ENCODE measurements at places on chromosomes 3 and 15.

GRCh38 chr3:123289391-123290106 is 87.8 kb downstream of the SEC22A start:
- no peak overlapping the region for H3K27ac ChIP-seq
- H3K36me3 ChIP-seq: no peaks in the 10 kb centered on the region
- DNase-seq: no peak

DNA sequence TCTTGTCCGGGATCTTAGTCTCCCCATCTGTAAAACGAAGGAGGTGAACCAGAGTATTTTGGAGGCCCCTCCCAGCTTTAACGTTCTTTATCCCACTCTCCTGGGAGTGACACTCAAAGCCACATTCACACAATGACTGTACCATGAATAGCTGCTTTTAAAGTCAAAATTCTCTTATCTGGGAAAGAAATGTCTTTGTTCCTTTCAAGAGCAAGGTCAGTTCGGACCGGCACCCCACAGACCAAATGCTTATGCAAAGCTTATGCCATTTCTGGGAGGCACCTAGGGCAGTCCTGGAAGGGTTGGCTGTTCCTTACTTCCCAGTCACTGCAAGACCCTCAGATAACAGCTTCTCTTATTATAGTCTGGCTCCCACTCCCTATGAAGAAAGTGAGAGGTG is 53.5 kb upstream of the WNT5A start:
- no peaks in the 10 kb centered on the region for H3K27me3 ChIP-seq
- no peak overlapping the region for H3K27ac ChIP-seq
- no peaks in the 10 kb centered on the region for H3K36me3 ChIP-seq
- DNase-seq: no peak

GRCh38 chr3:24299806-24300626 is 194.6 kb downstream of the THRB start:
- H3K27me3 ChIP-seq: no peaks in the 10 kb centered on the region
- no peaks in the 10 kb centered on the region for H3K4me1 ChIP-seq
- no peak overlapping the region for H3K4me3 ChIP-seq
- H3K36me3 ChIP-seq: no peaks in the 10 kb centered on the region

DNA sequence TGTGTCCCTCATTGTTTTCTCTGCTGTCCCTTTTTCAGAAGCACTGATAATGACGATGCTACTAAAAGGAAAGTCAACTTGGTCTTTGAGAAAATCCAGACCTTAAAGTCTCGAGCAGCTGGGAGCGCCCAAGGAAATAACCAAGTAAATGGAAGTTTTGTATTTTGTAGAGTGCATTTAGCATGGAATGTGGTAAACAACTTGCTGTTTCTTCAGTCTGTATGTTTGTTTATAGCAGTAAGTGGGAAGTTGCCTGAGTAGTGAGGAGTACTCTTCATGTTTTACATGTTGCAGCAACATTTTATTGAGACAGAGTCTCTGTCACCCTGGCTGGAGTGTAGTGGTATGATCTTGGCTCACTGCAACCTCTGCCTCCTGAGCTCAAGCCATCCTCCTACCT is 66.0 kb downstream of the CGNL1 start:
- no peaks in the 10 kb centered on the region for H3K27me3 ChIP-seq
- H3K27ac ChIP-seq: no peak overlapping the region
- DNase-seq: no peak

DNA sequence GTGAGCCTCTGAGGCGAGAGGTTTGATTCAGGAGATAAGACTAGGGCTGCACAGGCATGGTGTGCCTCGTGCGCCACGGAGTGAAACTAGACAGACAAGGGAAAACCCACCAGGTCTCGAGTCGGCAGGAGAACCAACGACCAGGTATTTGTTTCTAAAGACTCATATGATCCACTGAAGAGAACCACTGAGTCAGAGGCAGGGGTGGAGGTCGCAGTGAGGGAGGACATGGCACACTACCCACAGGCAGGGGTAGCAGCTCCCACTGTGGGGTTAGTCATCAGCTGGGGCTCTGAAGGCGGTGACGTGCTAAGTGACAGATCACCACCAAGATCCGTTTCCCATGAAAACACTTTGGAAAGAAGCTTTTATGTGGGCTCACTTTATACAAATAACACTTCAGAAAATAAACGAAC is 45.7 kb downstream of the CHSY1 start:
- H3K27ac ChIP-seq: no peak overlapping the region
- H3K4me1 ChIP-seq: peaks cover 67% of the 10 kb centered on the region
- H3K4me3 ChIP-seq: no peak overlapping the region

DNA sequence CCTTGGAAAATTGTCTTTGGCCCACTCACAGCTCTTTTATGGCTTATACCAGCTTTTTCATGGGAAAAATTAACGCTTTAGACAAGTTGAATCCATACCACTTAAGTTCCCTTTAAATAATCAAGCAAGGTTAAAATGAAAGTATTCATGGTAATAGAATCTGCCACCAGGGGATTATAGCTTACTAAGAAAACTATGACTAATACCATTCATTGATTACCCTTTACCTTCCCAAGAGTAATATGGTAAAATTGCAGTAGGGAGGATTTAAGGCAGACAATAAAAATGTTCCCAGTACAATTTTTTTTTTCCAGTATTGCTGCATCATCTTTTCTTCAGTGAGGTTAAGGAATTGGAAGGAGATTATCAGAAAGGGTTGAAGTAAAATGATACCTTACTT is 641.1 kb upstream of the NAALADL2 start:
- H3K4me3 ChIP-seq: no peak overlapping the region
- H3K36me3 ChIP-seq: no peaks in the 10 kb centered on the region
- no peaks in the 10 kb centered on the region for H3K27me3 ChIP-seq
- no peaks in the 10 kb centered on the region for H3K4me1 ChIP-seq
- DNase-seq: no peak

DNA sequence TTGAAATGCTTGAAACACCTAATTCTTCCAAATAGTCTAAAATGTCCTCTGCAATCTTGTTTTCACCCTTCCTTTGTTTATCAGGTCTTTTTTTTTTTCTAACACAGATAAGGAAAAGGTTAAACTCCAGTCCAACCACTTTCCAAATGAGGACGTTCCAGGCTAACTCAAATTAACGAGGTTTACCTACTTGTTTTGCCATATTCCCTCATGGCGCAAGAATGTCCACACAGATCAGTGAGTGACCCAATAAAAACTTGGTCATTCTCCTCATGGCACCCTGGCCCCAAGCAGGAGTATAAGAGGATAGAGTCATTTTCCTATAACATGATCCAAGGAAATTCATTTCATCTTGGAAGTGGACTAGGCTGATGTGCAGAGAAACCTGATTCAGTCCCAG is 6.6 kb upstream of the LIPC start:
- H3K36me3 ChIP-seq: no peaks in the 10 kb centered on the region
- H3K27ac ChIP-seq: no peak overlapping the region
- no peak for DNase-seq
- 0 out of 2 replicates have a peak, but pooled peaks cover 5% of the 10 kb centered on the region for H3K4me1 ChIP-seq
- no peak overlapping the region for H3K4me3 ChIP-seq

DNA sequence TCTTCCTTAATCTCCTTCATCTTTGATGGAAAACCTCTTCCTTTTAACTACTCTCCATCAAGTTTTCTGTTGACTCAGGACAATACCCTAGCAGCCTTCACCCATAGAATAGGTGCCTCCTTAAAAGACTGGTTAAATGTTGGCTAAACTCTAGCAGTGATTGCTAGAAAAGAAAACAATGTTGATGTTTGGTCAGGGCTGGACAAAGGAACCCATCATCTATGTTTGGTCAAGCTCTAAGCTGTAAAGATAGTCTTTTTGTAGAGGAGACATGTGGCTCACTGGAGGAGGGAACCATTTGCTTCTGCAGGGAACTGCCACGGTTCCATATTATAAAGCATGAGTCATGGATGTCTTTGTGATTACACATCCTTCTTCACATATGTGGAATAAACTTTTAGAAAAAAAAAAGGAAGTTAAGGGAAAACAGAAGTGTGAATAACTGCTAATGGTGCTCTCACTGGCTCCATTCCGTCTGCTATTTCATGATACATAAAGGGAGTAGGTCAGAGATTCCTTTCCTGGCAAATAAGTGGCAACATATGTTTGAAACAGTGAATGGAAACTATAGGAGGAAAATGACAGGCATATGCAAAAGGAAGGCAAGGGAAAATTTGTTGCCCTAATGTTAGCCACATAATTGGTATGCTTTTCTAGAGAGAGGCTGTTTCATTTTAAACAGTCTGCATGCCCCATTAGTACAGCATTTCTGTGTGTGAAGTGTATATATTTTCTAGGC is 78.2 kb downstream of the CMSS1 start:
- no peaks in the 10 kb centered on the region for H3K4me1 ChIP-seq
- no peak for DNase-seq
- H3K27ac ChIP-seq: no peak overlapping the region
- no peaks in the 10 kb centered on the region for H3K36me3 ChIP-seq
- no peaks in the 10 kb centered on the region for H3K27me3 ChIP-seq

- peaks cover 21% of the 10 kb centered on the region for H3K4me1 ChIP-seq
- no peak for DNase-seq
- no peaks in the 10 kb centered on the region for H3K27me3 ChIP-seq
- H3K27ac ChIP-seq: peak overlapping the region; percentile 82
- peak overlapping the region; percentile 25 for H3K4me3 ChIP-seq
- H3K36me3 ChIP-seq: no peaks in the 10 kb centered on the region
These were observed 74.9 kb downstream of the SIDT1 start for GRCh38 chr3:113607219-113607596.

DNA sequence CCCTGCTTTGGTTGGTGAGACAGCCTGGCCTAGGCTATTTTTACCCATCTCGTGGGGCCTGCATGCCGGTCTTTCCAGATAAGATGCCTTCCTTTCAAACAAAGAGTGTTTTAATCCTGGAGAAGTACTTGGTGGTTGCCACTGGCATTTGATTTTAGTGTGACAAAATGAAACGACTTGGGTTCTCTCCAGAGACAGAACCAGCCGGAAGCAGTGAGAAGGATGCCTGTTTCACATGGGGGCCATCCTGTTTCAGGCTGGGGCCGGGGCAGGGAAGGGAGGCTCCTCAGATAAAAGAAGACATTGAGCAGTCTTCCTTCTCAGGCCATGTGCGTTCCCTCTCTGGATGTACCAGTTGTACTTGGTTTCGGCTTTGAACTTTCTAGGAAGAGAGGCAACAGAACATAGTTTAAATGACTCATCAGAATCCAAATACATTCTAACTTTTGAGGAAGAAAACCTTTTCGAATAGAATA is 74.9 kb downstream of the TOP2B start:
- DNase-seq: no peak
- no peaks in the 10 kb centered on the region for H3K4me1 ChIP-seq
- no peaks in the 10 kb centered on the region for H3K36me3 ChIP-seq
- no peak overlapping the region for H3K4me3 ChIP-seq

DNA sequence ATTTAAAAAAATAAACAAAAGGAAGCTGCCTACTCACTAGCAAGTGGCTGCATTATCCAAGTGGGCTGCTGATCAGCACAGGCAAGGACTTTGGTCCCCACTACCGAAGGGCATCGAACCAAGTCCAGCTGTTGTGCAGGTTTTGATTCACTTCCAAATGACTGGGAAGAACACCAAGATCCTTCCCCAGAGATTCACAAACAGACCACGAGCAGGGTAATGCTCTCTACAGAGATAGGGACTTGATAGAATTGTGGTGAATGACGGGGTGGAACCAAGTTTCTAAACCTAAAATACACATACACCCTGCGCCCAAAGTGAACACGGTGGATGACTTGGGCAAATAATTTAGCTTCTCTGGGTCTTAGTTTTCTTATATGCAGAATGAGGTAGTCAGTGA is 203.7 kb upstream of the ICE2 start:
- no peak overlapping the region for H3K27ac ChIP-seq
- no peaks in the 10 kb centered on the region for H3K27me3 ChIP-seq
- DNase-seq: no peak
- H3K36me3 ChIP-seq: no peaks in the 10 kb centered on the region
- no peaks in the 10 kb centered on the region for H3K4me1 ChIP-seq

- H3K27ac ChIP-seq: no peak overlapping the region
- no peaks in the 10 kb centered on the region for H3K27me3 ChIP-seq
- peaks cover 2% of the 10 kb centered on the region for H3K4me1 ChIP-seq
These were observed 798.7 kb upstream of the SEMA6D start for GRCh38 chr15:46918462-46919140.

- no peak overlapping the region for H3K27ac ChIP-seq
- no peaks in the 10 kb centered on the region for H3K36me3 ChIP-seq
- no peaks in the 10 kb centered on the region for H3K4me1 ChIP-seq
- H3K4me3 ChIP-seq: no peak overlapping the region
- H3K27me3 ChIP-seq: no peaks in the 10 kb centered on the region
These were observed 903.6 kb downstream of the VGLL3 start for GRCh38 chr3:86087160-86087871.

DNA sequence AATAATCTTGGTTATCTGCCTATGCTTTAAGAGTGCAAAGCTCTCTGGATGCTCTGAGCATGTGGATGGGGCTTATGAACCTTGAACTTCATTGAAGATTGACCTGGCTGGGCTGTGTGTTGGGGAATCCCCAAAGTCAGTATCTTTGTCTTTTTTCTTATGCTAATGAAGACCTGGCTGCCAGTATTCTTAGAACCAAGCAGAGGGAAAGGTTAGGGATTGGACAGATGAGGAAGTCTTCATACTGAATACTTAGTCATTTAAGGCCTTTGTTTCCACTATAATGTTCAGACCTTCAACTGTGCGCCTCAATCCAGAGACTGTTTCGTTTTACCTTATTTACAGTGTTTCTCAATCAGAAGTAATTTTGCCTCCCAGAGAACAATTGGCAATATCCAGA is 42.5 kb upstream of the CMTM7 start:
- no peaks in the 10 kb centered on the region for H3K36me3 ChIP-seq
- H3K4me3 ChIP-seq: no peak overlapping the region
- no peaks in the 10 kb centered on the region for H3K4me1 ChIP-seq
- no peak overlapping the region for H3K27ac ChIP-seq
- DNase-seq: no peak
- H3K27me3 ChIP-seq: no peaks in the 10 kb centered on the region

DNA sequence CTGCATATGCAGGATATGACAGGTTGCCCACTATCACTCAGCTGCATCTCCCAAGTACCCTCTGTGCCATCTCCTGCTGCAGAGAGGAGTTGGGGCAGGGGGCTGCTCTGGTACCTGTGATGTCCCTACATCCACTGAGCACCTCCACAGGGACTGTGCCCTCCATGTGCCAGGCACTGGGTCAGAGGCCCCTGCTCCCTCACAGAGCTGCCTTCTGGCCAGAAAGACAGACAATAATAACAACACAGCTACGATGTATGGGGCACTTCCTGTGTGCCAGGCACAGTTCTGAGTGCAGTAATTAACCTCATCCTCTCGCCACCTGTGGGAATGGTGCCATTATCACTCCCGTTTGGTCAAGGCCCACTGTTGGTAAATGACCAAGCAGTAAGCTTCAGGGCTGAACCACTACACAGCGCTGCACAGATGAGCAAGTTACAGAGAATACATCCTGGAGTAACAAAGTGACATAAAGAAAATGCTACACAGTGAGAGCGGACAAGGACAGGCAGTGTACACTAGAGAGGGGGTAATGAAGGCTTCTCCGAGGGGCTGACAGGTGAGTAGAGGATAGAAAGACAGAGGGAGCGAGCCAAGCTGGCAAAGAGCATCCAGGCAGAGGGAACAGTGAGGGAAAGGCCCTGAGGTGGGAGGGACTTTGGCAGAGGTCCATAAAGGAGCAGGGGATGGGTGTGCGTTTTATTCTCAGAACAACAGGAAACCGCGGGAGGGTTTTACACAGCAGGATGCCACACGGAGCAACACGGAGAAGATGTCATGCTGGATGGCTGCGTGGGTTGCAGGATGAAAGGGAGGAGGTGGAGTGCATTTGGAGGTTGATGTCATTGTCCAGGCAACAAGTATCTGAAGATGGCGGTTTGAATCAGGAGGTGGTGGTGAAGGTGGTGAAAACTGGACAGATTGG is 13.6 kb downstream of the WNT7A start:
- no peak overlapping the region for H3K4me3 ChIP-seq
- H3K4me1 ChIP-seq: no peaks in the 10 kb centered on the region
- H3K27ac ChIP-seq: no peak overlapping the region
- DNase-seq: no peak
- peaks cover 49% of the 10 kb centered on the region for H3K27me3 ChIP-seq
